Left forelimb (tissue), 1 donor: ENCODE measurements at places on chromosomes 5 and 9.
A peak's percentile ranks its signal among the peaks of the same experiment; 100 is the strongest.

DNA sequence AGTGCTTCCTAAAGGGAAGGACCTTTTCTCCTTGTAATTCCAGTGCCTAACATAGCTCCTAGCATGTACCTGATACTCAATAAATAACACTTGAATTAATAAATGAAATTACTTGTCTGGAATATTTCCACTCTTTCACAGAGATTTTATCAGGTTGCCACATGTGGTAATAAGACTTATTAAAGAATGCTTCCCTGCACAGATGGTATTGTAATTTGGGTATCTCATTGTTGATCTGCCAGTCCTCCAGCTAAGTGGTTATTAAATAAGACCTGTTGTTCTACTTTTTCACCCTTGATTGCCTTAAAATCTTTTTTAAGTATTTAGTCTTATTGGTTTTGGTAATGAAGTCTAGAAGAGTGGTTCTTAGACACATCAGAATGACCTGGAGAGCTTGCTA is 28.1 kb upstream of the CETN3 start:
- no peak for DNase-seq

DNA sequence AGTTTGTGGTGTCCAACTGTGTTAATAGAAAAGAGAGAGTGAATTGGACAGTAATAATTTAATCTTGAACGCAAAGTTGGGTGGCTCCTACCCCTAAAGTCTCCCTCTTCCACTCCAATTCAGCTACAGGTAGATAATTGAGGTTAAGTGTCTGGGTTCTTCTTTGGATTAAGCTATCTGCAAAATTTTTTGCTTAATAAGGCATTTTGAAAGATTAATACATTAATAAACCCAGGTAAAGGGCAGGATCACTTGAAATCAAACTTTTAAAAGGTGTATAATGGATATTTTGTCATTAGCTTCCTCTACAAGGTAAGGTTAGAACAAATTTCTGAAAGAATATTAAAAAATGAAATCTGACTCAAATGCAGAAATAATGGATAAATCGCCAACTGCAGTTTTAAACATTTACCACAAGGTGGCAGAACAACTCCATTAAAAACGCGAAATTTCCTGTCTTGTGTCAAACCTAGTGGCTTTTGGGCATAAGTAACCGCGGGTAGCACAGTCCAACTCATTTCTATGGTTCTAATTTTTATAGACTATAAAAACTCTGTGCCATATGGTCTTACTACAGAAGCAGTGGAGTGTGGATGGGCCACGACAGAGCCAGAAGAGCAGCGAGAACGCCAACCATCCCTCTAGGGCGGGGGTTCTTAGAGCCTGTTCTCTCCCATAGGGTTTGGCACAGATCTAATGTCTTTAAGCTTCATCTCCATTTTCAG is 276.5 kb downstream of the ARHGEF28 start:
- DNase-seq: no peak

DNA sequence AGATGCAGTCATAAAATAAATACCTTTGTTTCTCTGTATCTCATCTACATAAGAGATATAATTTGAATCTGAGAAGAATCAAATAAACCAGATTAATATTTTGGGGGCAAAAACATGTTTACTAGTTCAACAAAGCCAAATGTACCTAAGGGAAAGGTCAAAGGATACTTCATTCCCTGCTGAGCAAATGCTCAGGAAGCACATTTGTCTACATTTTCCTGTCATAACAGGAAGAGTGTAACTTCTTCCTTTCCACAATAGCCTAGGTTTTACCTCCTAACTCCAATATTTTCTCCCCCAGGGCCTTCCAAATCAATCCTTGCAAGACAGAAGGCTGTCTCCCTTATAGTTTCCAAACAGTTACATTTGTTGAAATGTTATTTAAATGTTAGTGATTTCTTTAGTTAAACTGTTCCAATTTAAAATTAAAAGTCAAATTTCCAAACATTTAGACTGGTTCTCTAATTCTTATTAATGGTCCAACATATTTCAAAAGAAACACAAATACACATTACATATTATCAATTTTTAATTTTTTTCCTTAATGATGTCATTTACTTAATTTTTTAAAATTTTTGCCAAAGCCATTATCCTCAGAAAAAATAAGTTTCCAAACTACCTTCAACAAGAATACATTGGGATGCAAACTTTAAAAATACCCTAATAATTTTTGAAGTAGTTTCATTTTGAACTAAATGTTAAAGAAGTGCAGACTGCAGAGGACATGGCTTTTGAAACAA is 67.8 kb downstream of the MEF2C start:
- DNase-seq: no peak

DNA sequence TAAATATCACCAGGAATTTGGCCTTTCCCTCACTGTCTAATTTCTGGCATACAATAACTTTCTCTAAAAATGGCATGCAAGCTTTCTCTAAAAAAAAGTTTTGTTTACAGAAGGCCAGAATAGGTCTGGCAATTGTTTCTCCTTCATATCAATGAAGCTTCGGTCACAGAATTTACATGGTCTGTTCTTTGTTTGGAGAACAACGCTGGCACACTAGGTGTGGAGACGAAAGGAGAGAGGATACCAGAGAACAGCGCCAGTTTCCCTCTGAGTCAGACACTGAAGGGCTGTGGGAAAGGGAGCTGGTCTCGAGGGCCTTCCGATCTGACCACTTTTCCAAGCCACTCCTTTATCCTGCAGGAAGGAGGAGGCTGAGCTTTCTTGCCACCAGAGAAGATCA is 60.1 kb upstream of the ITGA1 start:
- DNase-seq: no peak

DNA sequence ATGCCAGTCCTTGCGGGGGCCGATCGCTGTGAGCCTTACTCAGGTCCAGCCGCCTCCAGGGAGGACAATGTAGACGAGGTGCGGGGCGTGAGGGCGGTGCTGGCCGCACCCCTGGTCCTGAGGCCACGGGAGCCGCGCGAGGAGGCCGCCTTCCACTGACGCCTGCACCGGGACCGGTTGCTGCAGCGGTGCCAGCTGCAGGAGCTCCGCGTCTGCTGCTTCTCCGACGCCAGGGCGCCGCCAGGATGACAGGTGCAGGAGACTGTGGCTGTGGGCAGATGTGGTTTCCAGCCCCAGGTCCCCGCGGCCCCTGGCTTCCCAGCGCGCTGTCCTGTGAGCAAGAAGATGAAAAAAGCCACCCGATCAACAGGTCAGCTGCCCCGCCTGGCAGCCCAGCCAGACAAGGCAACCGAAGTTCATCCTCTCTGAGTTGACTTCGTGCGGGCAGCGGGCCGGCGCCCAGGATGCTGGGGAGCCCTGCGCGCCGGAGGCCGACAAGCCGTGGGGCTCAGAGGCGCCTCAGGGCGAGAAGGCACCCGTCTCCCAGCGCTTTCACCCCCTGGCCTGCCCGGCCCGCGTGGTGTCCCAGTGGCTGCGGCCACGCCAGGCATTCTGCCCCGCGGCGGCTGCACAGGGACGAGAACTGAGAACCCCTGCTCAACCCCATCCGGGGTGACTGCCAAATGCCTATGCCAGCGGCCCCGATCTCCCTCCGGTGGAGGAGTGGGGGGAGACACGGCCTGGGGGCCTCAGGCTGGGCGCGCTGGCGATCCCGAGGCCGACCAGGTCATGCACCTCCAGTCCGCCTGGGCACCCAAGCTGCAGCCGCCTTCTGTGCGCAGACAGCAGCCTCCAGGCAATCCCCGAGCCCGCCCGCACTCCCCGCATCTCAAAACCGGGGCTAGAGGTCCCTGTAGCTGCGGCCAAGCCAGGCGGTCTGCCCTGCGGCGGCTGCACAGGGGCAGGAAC is 43.4 kb upstream of the BICD2 start:
- DNase-seq: no peak

DNA sequence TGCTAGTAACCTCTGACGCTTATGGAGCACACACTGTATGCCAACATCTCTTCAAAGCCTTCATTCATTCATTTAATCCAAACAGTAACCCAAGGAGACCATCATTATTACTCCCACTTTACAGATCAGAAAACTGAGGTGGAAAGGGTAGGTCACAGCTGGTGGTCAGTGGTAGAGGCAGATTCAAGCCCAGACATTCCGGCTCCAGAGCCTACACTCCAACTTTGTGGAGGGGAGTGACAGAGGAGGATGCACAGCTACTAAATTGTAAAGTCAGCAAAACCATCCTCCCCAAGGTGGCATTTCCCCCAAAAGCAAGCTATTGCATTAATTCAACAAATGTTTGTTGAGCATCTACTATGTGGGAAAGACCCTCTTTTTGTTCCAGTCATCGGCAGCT is 110.5 kb upstream of the CPEB4 start:
- DNase-seq: no peak

DNA sequence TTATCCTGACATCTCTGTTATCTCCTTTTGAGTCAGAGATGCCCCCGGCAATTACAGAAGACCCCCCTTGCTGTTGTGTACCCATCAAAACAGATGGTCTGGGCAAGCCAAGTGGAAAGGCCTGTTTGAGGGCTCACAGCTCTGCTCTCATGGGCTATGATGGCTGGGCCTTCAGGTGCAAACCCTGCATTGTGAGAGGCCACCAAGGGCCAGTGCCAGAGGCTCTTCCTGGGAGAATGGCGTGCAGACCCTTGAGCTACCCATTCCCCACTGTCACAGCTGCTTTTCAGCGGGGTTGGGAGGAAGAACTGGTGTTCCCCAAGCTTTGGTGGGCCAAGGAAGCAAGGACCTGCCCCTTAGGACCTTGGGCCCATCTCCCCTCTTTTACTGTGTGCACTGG is 174.7 kb upstream of the PPP1R26 start:
- DNase-seq: no peak

- DNase-seq: no peak
Measured at GRCh38 chr9:134076644-134077043, 8.8 kb upstream of the BRD3 start.

DNA sequence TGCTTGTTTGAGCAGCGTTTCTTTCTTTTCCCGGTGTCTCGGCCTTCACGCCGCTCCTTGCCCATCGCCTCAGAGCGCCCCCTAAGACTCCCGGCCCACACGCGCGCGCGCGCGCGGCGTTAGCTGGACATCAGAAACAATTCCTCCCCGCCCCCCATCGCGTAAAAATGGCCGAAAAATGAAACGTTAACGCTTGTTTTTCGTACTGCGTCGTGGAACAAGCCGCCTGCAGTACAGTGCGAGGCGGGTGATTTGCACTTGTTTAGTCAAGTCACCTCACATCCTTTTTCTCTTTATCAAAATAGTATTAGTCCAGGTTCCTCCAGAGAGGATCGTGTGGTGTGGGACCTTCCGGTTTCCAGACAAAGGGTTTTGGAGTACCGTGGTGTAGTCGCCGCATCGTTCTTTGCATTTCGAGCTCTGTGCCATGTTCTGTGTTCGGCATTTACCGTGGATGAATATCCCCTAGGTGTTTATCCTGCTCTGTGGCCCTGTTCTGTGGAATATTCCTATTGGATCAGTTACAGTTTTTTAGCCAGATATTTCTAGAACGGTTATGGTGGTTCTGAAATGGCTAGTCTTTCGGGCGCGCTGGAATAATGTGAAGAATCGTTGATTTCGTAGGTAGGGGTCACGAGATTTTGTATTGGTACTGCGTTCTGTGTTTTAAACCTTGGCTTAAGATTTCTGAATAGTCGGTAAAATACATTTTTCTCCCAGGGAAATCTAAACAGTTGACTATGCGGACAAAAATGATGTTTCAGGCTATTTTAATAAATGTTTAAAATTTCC is 1.0 kb downstream of the MATR3 start:
- DNase-seq: peak; percentile 86

- no peak for DNase-seq
Measured at GRCh38 chr5:86442036-86442745, 175.6 kb upstream of the COX7C start.

DNA sequence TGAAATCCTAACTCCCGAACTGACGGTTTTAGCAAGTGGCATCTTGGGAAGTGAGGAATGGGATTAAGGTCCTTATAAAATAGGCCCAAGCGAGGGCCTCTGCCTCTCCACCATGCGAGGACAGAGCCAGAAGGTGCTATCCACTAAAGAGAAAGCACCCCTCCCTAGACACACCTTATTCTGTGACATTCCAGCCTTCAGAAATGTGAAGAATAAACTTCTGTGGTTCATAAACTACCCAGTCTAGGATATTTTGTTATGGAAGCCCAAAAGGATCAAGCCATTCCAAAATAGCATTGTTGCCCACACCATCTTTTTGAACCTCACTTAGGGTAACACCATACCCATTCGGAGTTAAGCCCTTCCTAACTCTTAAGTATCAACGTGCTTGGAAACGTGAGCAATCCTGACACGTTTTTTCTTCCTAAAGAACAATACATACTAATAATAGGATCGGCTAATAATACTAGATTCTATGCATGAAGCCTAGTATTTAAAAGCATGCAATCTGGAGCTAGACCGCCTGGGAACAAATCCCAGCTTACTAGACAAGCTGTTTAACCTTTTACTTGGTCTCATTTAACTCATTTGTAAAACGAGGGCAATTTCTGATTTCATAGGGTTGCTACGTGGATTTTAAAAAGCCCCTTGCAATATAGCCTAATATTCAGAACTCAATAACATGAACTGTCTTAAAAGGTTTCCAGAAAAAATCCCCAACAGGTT is 1.1 kb upstream of the SMC2 start:
- DNase-seq: no peak

GRCh38 chr5:4188704-4189103 is 593.1 kb downstream of the IRX1 start:
- no peak for DNase-seq

GRCh38 chr5:169433221-169433651 is 132.3 kb upstream of the SLIT3 start:
- no peak for DNase-seq

DNA sequence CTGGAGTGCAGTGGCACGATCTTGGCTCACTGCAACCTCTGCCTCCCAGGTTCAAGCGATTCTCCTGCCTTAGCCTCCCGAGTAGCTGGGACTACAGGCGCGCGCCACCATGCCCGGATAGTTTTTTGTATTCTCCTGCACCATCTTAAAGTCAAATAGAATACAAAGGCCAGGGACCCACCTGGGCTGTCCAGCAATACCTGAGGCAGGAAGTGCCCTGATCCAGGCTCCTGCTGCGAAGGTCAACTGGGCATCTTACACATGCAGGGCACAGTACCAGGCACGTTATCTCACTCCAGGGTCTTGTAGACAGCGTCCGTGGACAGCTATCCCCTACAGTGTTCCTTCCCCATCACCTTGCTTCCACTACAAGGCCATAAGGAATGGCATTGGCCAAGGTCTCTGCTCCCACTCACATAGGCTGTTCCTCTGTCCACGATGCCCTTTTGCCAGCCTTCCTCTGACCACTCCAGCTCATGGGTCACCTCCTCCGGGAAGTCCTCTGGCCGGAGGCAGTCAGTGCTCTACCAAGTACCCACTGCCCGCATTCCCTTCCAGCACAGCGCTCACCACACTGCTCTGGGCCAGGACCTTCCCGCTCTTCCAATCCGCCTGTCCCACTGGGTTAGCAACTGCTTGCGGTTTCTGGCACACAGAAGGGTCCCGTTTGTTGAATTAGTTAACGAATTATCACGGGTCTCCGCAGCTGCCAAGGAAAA is 978 bp downstream of the P4HA2 start:
- no peak for DNase-seq

GRCh38 chr5:67163231-67163756 is 33.3 kb downstream of the CD180 start:
- DNase-seq: no peak

GRCh38 chr5:115461506-115462290 is 82.9 kb downstream of the FEM1C start:
- no peak for DNase-seq

- no peak for DNase-seq
Measured at GRCh38 chr5:29642601-29643000, 1550.9 kb upstream of the CDH6 start.
